ENCODE measurements at places on chromosomes 5 and 9. TPM values are rescaled to one million over a fixed set of nuclear protein-coding genes. Genes with fewer than 3 reads are reported as not detected.

DNA sequence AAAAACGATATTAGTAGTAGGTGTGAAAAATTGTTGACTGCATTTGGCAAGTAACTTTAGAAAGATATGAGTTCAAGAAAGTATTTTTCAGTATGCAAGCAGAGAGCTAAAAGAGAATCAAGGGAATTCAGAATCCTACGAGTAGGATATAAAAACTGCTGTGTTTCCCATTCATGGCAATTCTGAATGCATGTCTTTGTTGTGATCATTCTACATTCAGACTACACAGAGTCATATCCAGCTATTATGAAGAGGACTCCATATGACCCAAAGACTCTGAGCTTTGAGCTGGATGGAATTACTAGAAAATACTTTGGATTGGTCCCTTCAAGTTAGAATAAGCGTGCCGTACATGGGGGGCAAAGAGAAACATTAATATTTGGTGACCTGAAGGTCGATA lies 12.0 kb downstream of the IFNE start:
- no peak for DNase-seq

DNA sequence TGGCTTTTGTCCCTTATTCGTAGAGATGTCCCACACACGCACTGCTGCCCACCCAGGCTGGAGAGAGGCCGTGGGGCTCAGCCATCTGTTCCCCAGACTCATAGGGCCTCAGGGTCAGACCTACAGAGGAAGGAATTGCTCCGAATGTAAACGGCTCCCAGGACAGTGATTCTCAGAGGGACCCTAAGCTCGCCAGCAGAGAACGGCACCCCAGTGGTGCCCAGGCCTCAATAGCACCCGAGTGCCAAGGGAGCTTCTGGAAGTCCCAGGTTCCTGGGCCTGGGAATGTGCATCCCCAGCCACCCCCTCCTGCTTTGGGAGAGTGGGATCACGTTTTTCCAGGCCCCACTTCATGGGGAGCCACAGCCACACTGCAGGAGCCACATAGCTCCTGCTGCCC lies 32.9 kb upstream of the CNOT6 start:
- no peak for DNase-seq

DNA sequence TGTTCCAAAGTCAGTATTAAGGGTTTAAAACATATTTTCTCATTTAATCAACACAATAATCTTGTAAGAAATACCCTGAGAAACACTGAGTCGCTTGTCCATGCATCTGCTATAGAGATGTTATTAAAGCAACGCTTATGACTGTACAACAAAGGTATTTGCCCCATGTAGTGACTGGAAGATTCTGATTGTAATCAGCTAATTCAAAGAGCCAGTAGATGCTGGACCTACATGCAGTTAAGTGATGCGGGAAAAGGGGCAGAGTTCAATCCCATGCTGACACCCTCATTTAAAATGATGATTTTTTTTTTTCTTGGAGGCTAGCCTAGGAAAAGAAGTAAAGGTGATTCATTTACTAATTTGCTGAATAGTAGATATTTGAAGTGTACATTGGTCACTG lies 149.3 kb upstream of the MTAP start:
- no peak for DNase-seq

DNA sequence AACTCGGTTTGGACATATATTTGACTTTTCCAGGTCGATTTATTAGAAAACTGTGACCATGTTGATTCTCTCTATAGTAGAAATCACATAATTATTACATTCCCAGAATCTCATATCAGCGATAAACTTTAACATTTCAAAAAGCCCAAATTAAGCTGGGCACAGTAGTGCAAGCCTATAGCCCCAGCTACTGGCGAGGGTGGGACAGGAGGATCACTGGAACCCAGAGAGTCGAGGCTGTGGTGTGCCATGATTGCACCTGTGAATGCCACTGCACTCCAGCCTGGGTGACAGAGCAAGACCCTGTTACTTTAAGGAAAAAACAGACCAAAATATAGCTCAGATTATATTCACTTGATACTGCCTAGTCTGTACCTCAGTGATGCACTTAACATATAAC lies 128.9 kb downstream of the CPLANE1 start:
- no peak for DNase-seq

- DNase-seq = no peak
Observed at GRCh38 chr9:35767458-35767857, 13.4 kb upstream of the MSMP start.

GRCh38 chr9:33164138-33164809 lies 2.9 kb downstream of the B4GALT1 start:
- no peak for DNase-seq

DNA sequence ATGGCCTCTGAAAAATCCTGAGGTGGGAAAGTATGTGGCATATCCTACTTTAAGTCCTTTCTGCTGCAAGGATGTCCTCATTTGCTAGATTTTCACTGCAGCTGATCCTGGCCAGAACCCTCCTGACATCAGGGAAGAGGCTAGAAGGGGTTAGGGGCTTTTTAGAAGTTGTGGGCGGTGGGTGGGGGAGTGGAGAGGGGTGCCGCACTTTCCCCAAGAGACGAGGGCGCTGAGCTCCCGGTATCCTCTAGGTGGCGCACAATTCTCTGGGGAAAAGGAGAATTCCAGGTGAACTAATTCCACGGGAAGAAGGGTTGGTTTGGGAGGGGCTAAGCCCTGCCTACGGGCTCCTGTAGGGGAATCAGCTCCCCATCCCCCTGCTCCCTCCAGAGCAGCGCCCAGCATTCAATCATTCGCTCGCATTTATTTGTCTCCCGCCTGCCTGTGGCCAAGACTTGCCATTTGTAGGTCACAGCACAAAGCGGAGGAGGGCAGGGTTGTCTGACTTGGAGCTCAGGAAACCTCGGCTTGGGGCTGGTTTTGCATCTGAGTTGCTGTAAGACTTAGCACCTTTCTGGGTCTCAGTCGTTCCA lies 42.9 kb upstream of the HAND1 start:
- DNase-seq = no peak

- DNase-seq = no peak
Observed at GRCh38 chr5:60382716-60383115, 317.2 kb downstream of the DEPDC1B start.

DNA sequence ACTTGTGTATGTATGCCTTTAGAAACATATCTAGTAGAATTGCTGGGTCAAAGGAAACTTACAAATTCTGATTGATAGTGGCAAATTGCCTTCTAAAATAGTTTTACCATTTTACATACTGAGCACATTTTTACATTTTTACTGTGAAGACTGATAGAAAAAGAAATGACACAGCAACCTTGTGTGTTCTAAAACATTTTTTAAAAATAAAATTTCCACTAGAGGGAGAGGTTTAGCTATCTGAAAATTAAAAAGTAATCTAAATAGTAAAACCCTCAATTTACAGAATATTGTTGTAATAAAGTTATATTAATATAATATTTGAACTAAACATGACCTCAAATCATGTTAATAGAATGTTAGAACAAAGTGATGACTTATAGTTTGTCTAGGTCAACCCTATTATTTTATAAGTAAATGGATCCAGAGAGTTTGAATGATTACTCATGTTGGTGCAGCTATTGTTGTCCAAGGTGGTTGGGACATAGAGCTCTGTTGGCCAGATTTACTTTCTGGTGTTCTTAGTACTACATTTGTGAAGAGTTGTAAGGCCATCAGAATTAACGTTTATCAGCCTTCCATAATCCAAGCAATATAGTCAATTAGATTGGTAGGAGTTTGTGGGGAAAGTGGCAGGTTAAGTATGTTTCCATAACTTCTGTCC lies 17.2 kb downstream of the CENPP start:
- DNase-seq = no peak

- DNase-seq = no peak
Observed at GRCh38 chr5:78633700-78634099, 14.9 kb downstream of the LHFPL2 start.

GRCh38 chr9:84711936-84712335 lies 42.4 kb downstream of the NTRK2 start:
- DNase-seq = no peak

DNA sequence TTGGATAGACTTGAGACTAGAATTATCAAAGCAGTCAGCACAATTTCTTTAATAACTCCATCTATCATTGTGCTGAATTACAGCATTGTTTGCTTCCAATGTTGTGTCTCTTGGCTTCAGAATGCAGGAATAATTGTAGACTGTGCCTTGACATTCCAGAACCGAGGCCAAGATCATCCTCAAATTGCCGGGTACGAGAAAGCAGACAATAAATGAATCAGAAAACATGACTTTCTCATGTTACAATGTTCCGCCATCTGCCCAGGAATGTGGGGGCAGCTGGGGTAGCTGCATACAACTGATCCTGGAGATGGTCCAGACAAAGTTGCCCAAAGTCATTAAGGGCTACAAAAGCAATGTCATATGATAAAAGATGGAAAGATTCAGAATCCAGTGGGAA lies 206.2 kb upstream of the SGCD start:
- no peak for DNase-seq

GRCh38 chr9:72384710-72385485 lies 19.9 kb upstream of the ZFAND5 start:
- no peak for DNase-seq

DNA sequence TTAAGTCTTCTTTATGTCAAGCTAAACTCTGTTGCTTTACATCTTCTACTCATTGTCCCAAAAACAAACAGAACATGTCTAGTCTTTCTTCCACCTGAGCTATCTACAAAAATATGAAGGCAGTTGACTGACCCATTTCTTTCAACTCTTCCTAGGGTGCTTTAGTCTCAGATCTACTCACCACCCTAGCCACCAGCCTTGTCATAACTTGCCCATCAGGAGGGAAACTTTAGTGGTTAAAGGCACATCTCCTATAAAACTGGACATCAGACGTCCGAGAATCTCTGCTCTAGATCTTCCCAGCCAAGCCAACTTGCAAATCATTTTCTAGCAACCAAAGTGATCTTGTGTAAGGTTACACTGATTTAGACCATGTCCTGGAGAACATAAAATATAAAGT lies 205.0 kb downstream of the ACTL7B start:
- DNase-seq = no peak

GRCh38 chr9:113644321-113644720 lies 180.8 kb downstream of the RGS3 start:
- DNase-seq = no peak

- DNase-seq = no peak
Observed at GRCh38 chr5:11289208-11289607, 528.2 kb upstream of the DAP start.

DNA sequence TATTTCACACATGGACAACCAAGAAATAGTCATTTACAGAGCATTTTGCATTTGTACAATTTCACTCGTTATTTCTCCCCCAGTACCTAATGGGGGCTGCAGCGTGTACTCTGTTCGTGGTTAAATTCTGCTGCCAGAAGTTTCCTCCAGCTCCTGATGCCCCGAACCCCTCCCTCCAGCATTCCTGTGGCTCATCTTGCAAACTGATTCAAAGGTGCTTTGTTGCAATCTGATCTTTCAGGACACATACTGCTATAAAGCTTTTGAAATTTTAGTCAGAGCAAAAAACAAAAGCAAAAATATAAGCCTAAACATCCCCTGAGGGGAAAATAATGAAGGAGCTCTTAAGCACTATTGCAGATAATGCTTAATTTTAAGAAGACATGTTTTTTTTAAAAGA lies 27.7 kb downstream of the UBLCP1 start:
- DNase-seq = no peak

- DNase-seq = no peak
Observed at GRCh38 chr5:10760096-10760920, 726 bp downstream of the DAP start.

DNA sequence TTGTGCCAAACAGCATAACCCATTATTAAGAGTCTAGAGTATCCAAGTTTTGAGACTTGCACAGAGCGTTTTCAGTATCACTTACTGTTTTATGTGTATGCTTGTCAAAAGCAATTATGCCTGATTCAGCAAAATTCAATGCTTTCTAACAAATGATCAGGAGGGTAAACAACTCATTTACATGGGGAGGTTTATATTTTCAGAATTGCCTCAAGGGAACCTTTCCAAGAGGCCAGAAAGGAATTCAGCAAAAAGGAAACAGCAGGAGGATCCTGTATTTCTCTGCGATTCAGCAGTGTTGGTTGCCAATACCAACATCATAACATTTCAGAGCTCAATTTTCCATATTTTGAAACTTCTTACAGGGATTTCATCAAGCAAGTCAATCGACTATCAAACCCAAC lies 69.3 kb upstream of the DAB2 start:
- no peak for DNase-seq

DNA sequence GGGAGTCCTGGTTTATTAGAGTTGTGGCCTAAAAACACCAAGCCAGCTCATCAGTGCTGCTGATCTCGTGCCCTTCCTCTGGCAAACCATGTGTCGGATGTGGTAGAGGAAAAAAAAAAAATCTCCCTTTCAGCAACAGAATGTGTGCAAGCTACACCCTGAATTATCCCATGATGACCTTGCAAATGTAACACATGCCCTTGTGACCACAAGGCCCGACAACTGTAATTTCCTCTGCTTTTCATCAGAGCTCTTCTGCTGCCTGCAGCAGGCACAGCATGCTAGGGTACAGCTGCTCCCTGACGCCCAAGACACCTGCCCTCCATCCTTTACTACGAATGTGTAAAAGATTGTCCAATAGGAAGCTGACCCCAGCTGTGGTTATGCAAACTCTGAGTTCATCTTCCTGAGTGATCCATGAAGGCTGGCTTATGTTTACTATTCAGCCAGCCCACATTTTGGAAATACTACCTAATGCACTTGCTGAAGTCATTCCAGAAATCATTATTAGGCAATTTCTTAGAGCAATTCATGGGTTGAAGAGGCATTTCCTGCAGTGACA lies 14.6 kb upstream of the BNC2 start:
- no peak for DNase-seq

DNA sequence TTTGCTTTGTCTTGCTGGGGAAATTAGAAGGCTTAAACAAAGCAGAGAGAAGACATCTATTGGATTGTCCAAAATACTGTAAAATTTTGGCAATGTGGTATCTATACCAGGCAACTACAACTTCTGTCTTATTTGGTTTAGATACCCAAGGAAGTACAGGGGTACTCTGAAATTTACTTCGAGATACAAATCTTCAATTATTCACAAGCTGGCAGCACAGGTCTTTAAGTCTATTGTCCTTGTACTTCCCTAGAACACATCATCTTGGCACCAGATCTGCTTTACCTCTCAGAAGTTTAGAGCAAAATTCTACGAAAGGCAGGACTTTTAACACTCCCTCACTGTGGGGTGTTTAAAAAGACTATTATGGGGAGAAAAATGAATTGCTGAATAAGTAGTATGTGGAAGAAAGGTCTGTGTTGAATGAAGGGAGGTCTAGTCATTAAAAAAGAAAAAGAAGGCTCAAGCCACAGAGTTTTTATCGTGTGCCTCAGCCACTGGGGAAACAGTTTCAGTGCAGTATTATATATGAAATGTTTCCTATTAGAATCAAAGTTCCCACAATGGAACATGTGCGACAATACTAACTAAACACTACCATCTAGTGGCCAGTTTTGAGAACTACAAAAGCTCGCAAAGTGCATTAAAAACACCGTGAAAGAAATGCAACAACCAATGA lies 93.7 kb downstream of the PDE4D start:
- DNase-seq = no peak

- DNase-seq = no peak
Observed at GRCh38 chr5:40386289-40386688, 293.4 kb upstream of the PTGER4 start.

GRCh38 chr5:132766020-132766805 lies 10.8 kb downstream of the SEPTIN8 start:
- no peak for DNase-seq

PRDM9 gene
- total RNA-seq = not detected

IGFBPL1 gene
- total RNA-seq = not detected

PTPA gene
- 43.4 TPM for total RNA-seq

ATP10B gene
- not detected for total RNA-seq

CDH9 gene
- total RNA-seq = not detected

DNM1 gene
- total RNA-seq = 14.3 TPM

LVRN gene
- total RNA-seq = 39.7 TPM

PCDHGB5 gene
- 6.5 TPM for total RNA-seq

ARID3C gene
- not detected for total RNA-seq

CFAP157 gene
- 0.24 TPM for total RNA-seq

LEAP2 gene
- 1.4 TPM for total RNA-seq
